ENCODE measurements at places on chromosomes 6 and 20.

DNA sequence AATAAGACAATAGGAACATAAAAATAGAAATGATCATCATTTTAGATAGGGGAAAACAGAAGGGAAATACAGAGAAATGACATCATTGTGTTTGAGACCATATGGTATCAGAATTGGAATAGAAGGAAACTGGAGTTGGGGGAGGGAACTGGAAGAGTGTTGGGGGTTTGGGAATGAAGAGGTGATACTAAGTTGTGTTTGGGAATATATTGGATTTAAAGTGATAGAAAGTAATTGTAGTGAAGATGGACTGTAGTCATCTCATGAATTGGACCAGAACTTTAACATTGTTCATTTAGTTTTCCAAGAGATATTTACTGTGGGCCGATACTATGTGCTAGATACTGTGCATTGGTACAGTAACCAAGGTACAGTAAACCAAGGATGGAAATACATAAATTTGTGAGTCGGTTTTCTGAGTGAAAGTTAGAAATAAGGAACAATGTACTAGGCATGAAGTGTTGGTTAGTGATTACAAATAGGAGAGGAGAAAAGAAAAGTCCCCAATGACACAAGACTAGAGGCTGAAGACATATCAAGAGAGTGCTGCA lies 32.3 kb downstream of the KCNQ5 start:
- no peak for DNase-seq

GRCh38 chr6:169490246-169490641 lies 211.6 kb downstream of the WDR27 start:
- no peak for DNase-seq

GRCh38 chr6:42013134-42013516 lies 37.2 kb upstream of the TAF8 start:
- DNase-seq, result no peak

DNA sequence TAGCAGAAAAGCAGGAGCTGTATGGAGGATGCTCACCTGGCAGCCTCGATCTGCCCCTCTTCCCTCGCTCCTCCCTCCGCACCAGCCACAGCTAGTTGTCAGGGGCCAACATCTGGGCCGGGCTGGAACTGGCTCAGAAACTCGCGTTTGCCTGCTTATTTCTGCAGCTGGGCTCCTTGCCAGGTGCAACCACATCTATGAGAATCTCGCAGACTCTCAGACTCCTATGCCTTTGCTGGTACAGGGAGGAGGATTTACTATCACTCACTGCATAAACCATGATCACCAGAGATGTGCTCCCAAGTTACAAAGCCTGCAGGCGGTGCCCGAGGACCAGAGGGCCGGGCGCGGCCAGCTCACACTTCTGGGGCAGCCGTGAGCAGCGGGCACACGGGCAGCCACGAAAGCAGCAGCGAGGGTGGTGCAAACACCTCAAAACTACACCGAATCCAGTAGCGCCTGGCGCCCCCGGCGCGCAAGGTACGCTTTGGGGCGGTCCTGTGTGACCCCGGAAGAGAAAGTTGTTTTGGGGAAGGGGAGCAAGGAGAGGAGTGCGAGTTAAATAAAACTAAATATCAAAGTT lies 577 bp upstream of the LRRC1 start:
- peak; percentile 23 for DNase-seq

GRCh38 chr6:130070792-130071191 lies 52.4 kb downstream of the L3MBTL3 start:
- no peak for DNase-seq

GRCh38 chr6:24982231-24982630 lies 46.5 kb upstream of the RIPOR2 start:
- no peak for DNase-seq

GRCh38 chr6:15152700-15153099 lies 93.2 kb upstream of the JARID2 start:
- no peak for DNase-seq

All from stimulated activated CD4-positive, alpha-beta T cell treated with anti-CD3 and anti-CD28 coated beads, TNF-alpha, amount 100 ng/mL, for 1 hour (primary cell).